ENCODE measurements at places on chromosomes 3 and 15. TPM values are rescaled to one million over a fixed set of nuclear protein-coding genes. Genes with fewer than 3 reads are reported as not detected.

DNAH12 gene
- polyA plus RNA-seq = 10.4 TPM

CIDEC gene
- not detected for polyA plus RNA-seq

ZDHHC19 gene
- polyA plus RNA-seq = 0.25 TPM

RPP25 gene
- 8.2 TPM for polyA plus RNA-seq

- no peak for DNase-seq
Measured at GRCh38 chr15:74295800-74296199, 59.7 kb downstream of the CCDC33 start.

DNA sequence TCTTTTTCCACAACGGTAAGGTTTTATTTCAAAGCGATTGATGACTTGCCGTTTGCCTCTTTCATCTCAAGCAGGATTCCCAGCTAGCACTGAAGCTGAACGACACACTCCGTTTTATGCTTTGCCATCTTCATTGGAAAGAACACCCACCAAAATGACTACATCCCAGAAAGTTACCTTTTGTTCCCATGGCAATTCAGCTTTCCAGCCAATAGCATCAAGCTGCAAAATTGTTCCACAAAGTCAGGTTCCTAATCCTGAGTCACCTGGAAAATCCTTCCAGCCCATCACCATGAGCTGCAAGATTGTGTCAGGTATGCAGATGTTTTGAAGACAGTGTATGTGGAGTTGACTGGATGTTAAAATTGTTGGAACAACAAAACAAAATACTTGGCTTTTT, 56.5 kb downstream of the YEATS2 start:
- no peak for DNase-seq
